ENCODE measurements at places on chromosomes 7 and 10.

GRCh38 chr10:118730756-118731456 lies 23.9 kb downstream of the CACUL1 start:
- no peak for DNase-seq

DNA sequence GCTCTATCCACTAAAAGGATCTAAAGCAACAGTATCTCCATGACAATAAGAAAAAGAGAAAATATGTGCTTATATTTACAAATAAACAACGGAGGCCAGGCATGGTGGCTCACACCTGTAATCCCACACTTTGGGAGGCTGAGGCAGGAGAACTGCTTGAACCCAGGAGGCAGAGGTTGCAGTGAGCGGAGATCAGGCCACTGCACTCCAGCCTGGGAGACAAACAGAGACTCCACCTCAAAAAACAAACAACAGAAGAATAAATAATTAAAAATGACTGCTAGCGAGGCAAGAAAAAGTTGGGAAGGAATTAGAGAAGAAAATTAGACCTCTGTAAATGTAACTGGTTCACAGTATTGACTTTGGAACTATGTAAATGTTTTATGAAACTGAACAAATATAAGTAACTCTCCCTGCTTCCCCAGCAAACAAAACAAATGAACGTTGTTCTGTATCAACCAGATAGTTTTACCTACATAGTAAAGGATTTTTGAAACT lies 17.1 kb downstream of the TRIM24 start:
- DNase-seq, result no peak

GRCh38 chr7:150931199-150931869 lies 46.8 kb downstream of the KCNH2 start:
- DNase-seq, result no peak

DNA sequence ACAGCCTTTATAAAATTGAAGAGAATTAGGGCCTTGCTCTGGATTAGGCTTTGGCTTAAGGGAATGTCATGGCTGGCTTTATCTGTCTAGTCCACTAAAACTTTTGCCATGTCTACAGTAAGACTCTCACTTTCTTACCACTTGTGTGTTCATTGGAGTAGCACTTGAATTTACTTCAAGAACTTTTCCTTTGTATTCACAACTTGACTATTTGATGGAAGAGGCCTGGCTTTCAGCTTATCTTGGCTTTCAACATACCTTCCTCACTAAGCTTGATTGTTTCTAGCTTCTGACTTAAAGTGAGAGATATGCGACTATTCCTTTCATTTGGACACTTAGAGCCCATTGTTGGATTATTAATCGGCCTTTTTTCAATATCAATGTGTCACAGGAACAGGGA lies 96.1 kb downstream of the TPST1 start:
- DNase-seq, result no peak

DNA sequence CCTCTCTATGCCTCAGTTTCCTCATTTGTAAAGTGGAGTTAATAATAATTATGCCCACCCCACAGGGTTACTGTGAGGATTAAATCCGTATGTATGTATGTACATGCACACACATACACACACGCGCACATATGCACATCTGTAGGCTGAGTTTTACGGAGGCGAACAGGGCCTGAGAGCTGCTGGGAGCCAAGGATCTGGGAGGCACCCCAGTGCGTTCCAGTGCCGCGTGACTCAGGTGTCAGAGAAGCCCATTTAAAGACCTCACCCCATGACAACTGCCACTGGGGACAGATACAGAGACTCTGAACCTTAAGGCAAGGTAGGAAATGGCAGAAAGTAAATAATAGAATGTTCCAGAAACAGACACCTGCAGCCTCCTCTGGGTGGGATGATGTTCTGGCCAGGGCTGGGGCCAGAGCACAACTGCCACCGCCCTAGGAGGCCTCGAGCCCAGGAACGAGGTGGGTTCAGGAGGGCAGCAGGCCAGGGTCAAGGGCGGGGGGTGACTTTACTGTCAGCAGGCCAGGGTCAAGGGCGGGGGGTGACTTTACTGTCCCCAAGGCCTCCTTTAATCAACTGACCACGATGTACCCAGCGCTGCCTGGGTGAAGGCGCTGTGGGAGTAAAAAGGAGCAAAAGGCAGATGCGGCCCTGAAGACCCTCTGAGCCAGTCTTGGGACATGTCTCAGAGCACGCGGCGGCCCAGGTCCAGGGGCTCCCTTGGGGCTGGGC lies 54.9 kb downstream of the PRKAG2 start:
- DNase-seq, result no peak

DNA sequence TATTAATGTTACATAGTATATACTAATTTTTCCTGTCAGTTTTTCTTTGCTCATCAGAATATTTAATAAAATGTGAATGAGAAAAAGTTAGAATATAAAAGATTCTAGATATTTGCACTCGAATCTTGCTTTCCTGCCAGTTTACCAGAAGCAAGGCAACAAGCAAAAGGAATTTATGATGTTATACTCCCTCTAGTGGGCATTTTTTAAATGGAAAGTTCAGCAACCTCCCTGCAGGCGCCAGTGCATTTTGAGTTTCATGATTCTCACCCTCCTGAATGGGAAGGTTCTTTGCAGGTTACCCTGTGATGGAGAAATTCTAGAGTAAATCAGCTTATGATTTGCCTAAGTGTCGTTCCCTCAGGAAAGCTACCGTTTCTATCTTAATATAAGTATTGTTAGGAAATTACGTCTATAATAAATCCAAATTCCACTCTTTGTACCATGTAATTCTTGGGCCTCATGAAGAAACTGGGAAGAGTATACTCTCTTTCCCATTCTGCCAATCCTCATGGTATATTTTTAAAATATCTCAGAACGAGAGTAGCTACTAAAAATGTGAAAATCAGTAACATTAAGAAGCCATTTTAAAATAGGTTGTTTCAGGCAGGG lies 350.0 kb downstream of the CRPPA start:
- DNase-seq, result no peak

- DNase-seq, result no peak
These were observed 5.6 kb upstream of the DLG5 start for GRCh38 chr10:77932016-77932715.

DNA sequence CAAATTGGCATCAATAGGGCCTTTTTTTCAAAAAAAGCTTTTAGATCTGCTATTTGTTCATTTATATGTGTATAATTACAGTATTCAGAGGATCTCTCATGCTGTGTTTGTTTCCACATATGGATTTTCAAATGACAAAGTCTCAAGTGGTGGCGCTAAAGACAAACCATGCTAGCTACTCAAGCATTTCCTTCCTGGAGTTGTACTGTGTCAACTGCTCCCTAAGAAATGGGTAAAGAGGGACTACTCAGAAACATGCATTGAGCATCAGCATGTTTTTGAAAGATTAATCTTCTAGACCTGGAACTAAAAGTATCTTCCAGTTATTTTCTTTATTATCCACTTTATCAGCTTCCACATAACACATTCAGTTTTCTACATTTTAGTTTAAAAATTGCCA lies 12.7 kb downstream of the CNTNAP2 start:
- DNase-seq, result no peak

DNA sequence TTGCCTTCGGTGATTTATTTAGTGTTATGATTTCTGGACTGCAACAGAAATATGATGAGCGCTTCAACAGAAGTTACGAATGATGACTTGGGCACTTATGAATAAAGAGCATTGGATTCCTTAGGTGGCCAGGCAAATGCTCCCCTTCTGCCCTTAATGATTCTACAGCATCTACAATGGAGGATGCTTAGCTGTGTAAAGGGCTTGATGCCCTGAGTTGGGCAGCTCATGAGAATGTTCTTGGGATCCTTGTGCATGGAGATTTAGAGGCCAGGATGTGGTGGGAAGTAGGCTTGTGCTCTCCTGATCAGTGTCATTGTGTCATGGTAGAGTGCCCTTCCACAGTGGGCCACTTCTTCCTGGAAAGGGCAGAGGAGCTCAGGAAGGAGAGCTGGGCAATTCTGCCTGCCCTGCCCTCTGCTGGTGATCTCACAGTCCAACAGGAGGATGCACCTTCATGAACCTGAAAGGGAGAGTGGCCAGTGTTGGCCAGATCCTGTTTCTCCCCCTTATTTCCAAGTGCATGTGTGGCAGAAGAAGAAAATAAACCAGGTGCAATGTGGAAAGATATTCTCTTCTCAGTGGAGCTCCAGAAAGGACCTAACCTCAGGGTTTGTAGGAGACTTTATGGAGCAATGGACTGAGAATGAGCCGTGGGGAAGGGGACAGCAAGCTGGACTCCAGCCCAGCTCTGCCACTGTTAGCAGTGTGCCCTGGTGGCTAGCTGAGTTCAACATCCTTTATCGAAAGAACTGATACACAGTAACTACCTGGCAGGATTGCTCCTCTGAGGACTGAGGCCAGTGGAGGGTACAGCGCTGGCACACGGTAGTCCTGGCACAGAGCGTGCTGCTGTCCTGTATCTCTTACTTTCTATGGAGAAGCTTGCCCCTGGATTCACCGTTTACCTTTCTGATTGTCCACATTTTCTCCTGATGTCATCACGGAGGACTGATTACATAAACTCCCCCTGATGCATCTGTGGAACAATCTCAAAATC lies 182.9 kb downstream of the BMPER start:
- DNase-seq, result no peak

DNA sequence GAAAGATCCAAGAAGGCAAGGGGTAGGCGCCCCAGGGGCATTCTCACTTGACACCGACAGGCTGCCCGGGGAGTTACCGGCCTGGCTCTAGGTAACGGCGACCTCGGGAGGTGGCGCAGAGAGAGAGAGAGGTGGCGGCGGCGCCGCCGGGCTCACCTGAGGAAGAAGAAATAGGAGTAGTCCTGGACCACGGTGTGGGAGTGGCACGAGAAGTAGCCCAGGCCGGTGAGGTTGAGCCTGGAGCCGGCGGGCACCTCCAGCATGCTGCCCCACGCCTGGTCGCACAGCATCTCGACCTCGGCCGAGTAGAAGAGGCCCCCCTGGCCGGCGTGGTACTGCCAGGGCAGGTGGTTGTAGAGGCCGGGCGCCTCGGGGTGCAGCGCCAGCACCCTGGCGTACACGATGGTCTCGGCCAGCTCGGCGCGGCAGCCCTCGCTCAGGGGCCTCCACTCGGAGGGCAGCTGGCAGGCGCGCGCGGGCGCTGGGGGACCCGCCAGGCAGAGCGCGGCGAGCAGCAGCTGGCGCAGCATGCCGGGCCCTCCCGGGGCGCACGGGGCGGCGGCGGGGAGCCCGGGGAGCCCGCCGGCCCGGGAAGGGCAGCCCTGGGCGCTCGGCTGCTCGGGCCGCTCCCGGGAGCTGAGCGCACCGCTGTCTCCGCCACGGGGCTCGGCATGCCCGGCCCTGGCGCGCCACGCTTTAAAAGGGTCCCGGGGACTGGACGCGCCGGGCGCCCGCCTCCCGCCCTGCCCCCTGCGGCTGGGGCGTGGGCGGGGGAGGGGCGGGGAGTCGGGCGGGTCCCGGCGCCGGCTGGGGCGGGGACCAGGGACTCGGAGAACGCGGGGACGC lies at the start of gene CCDC3:
Gene CCDC3 (minus strand): TSS at position 673 of the 846 bp plus-strand sequence. CDS start 143 bp downstream, at position 530.
- DNase-seq, result no peak

DNA sequence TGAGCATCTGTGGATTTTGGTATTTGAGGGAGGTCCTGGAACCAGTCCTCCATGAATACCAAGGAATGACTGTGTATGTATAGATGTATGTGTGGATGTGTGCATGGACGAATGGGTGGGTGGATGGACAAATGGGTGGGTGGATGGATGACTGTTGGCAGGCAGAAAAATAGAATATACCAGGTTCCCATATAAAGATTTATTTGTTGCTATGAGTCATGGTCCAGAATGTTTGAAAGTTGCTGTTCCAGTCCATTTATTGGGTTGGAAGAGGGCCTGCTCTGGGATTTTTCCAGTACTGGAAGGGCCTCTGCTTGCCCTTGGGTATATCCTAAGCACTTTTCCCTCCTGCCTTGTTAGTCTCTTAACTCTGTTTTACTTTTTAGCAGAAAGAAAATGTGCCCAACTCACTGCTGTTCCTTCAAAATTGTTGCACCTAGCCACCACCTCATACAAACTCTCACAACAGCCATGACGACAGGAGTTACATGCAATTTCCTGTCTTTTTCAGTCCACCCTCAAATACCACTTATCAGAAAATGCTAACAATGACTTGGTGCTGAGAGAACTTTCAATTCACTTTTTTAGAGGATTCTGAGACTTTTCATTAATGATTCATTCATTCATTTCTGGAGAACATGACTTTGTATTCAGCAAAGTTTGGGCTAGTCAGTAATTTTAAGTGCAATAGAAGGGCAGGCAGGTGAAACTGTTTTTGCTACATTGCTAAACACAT lies 108.1 kb downstream of the EEPD1 start:
- no peak for DNase-seq

DNA sequence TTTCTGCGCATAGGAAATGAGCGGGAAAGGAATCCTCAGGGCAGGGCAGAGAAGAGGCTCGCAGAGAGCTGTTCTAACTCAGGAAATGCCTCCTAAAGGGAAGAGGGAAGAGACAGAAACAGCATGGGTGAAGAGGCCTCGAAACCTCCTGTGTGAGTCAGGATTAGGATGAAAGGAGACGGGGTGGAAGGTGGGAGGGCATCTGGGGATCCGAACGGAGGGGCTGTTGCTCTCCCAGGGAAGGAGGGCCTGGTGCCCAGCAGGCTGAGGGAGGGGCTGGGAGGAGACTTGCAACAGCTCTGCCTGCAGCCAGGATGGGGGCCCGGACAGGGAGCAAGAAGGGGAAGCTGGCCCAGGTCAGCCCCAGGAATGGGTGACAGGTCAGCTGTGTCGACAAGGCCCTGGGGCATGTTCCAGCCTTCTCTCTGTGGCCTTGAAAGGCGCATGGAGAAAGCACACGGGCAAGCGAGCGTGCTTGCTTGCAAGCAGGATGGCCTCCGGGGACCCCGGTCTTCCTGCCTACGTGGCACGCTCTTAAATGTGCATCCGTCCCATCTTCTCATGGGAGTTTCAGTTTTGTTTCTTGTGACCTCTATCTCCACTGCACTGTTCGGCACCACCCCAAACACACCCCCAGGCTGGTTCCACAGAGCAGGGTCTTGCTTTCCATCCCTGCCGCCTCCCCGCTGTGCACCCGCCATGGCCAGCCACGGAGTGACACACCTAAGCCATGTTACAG lies 63.5 kb downstream of the HIPK2 start:
- DNase-seq, result no peak

GRCh38 chr7:105256761-105257231 lies 131.9 kb downstream of the SRPK2 start:
- DNase-seq, result no peak

Measured in anterior cingulate cortex (tissue), 58 donors.